NCI-H2107 (cell line): ENCODE measurements at places on chromosomes 7 and 10.

GRCh38 chr7:95529701-95530100 lies 44.0 kb downstream of the ASB4 start:
- DNase-seq: no peak

GRCh38 chr7:36506820-36507219 lies 117.2 kb downstream of the ANLN start:
- no peak for DNase-seq

- DNase-seq: no peak
Observed at GRCh38 chr7:140714331-140715040, 18.0 kb downstream of the NDUFB2 start.

- no peak for DNase-seq
Observed at GRCh38 chr10:63759335-63759734, 238.1 kb downstream of the REEP3 start.

- peak; percentile 28 for DNase-seq
Observed at GRCh38 chr7:106568680-106569499, 92.1 kb downstream of the CCDC71L start.

DNA sequence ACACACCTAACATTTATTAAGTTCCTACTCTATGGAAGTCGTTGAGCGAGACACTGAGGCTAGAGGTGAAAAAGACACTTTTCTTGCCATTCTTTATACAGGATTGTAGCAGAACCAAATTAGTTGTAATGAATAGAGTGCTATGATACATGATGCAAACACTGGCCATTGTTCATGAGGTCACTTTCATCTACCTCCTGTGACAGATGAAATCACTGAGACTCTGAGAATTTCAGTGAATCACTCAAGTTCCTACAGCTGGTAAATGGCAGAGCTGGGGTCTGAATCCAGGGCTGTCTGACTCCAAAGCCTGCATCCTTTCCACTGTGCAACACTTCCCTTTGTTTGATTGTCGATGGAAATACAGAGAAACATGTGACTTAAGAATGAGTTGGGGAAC lies 657.6 kb downstream of the LRMDA start:
- no peak for DNase-seq
